ENCODE measurements at places on chromosomes 11 and 22. TPM values are rescaled to one million over a fixed set of nuclear protein-coding genes. Genes with fewer than 3 reads are reported as not detected.
A peak's percentile ranks its signal among the peaks of the same experiment; 100 is the strongest.

MS4A1 gene
- total RNA-seq = not detected

MYEOV gene
- total RNA-seq = not detected

TRMU gene
- total RNA-seq = 29.3 TPM

TSGA10IP gene
- not detected for total RNA-seq

MRGPRX3 gene
- not detected for total RNA-seq

KRTAP5-11 gene
- not detected for total RNA-seq

SLC29A2 gene
- 2.3 TPM for total RNA-seq

CFAP300 gene
- total RNA-seq = not detected

- DNase-seq = no peak
Measured at GRCh38 chr11:95156916-95157541, 67.4 kb downstream of the ENDOD1 start.

GRCh38 chr11:2269601-2270321, 627 bp downstream of the ASCL2 start:
- DNase-seq = peak; percentile 74

- DNase-seq = no peak
Measured at GRCh38 chr22:30979932-30980331, 10.9 kb downstream of the TUG1 start.

GRCh38 chr11:46100670-46101069, 20.6 kb downstream of the PHF21A start:
- no peak for DNase-seq

- DNase-seq = no peak
Measured at GRCh38 chr11:64400667-64401066, 41.7 kb downstream of the RPS6KA4 start.

- peak; percentile 81 for DNase-seq
Measured at GRCh38 chr11:4181782-4182721, 87.5 kb downstream of the RRM1 start.

DNA sequence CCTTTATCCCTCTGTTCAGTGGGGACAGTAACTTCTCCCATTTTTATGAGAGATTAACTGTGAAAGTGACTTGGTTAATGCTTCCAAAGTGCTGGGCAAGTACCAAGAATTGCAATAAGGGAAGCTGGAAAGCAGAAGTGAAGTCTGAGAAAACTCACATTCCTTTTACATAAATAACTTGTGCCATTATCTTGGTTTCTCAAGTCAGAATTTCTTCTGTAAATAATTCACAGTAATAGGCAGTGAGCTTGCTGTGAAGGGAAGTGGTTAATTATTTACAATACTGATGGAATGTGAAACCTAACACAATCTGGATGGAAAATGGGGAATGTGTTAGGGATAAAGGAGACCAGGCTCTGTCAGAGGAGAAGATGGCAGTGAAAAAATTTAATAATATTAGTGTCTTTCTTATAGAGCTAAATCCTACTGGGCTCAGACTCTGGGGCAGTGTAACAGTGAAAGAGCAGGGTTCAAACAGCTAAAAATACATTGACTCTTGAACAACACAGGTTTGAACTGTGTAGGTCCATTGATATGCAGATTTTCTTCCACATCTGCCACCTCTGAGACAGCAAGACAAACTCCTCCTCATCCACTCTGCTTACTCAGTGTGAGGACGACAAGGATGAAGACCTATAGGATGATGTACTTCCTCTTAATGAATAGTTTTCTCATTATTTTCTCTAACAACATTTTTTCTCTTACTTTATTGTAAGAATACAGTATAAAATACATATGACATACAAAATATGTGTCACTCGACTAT, 251.5 kb upstream of the ISX start:
- DNase-seq = no peak

DNA sequence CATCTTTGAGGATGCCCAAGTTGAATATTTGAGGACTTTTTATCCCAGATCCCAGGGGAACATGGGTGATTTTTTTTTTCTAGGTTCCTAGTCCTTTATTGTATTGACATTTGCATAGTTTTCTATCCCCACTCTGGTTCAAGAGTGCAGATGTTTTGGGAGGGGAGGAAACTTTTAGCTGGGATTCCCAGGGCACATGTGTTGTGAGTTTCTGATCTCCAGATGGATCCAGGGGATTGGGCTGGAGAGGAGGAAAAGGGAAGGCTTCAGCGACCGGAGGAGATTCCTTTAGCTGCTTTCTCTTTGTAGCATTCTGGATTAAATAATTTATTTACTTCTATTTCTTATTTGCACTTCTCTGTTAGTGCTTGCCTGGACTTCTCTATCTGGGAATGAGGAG, 14.7 kb upstream of the SORL1-AS1 start:
- DNase-seq = no peak

- DNase-seq = peak; percentile 87
Measured at GRCh38 chr11:2419638-2420501, 19.3 kb downstream of the TSSC4 start.

DNA sequence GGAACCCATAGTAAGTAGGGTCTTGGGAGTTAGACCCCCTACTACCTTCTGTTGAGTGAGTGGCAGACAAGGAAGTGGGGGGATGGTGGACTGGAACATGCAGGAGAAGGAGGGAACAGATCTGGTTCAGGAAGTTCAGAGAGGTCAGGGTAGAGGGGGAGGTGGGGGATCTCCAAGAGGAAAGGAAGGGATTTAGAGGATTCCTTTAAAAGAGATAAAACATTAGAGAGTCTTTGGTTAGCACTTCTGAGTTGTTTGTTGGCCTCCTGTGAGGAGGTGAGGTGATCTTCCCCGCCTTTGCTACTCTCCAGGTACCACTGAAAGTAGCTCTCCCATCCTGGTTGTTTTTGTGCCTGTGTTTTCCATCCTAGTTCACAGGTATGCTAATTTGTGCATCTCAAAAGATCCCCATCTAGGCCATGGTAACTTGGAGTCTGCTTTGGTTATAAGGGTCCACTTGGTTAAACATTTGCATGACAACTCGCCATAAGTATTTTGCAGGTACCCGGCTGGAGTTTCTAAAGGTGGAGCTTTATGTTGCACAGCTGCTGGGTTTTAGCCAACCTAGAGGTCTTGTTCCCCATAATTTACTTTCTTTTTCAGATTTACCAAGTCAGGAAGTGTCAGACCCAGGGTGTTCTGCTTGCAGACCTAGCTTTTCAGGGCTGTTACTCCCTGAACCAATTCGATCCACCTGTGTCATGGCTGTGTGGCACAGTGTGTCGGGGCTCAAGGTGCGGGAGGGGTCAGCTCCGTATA, 79.3 kb upstream of the SORL1 start:
- no peak for DNase-seq
